ENCODE measurements at places on chromosomes 2 and 18.
A peak's percentile ranks its signal among the peaks of the same experiment; 100 is the strongest.

- DNase-seq: no peak
Measured at GRCh38 chr2:105388971-105389381, 9.9 kb downstream of the FHL2 start.

DNA sequence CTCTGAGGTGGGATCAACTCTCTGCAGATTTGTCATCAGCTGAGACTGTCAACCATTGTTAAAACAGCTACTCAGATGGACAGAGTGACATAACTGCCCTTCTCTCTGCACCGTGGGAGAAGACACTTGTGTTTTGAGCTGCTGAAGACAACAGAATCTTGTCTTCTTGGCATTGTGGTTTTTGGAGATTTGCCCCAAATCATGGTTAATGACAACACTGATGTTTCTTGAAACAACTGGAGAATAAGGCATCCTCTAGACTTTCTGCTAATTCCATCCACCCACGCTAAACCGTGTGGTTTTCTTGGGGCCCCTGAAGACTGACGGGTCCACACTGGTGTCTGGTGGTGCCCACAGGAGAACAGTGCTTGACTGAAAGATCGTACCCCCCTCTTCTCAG lies 39.5 kb downstream of the SH3BP4 start:
- DNase-seq: no peak

DNA sequence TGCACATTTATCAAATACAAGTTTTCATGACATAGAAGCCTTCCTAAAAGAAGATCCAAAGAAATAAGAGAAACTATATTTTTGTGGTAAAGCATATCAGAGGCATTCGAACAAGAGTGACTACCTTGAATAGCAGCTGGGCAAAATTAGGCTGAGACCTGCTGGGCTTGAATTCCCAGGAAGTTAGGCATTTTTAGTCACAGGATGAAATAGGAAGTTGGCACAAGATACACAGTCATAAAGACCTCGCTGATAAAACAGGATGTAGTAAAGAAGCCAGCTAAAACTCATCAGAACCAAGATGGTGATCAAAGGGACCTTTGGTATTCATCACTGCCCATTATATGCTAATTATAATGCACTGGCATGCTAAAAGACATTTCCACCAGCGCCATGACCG lies 1302.3 kb upstream of the NRXN1 start:
- no peak for DNase-seq

- DNase-seq: no peak
Measured at GRCh38 chr2:195782156-195782555, 125.1 kb downstream of the SLC39A10 start.

DNA sequence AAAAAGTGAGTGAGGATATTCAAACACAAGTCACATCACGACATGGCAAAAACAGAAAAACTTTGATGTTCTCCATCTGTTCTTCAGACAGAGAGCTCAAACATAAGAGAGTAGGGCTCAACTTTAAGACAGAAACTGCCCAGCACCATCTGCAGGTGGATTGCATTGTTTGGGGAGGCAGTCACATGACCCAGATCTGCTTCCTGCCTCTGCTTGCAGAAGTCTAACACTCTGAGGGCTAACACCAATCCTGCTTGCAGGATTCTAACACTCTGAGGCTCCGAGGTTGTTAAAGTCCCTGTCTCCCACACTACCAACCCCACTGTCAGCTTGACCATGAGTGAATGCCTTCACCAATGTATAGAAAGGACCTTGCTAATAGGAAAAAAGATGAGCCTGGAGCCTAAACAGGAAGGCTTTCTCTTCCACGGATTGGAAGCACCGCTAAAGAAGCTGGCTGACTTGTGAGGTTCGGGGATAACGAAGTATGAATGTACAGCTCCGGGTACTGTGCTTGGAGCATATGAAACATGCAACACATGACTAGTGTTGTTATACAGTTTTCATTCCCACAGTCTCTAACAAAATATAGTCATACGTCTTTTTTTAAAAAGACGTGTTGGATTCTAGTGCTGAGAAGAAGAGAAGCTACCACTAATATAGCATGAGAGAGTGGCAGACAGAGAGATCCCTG lies 176.6 kb upstream of the CREB1 start:
- DNase-seq: no peak

- no peak for DNase-seq
Measured at GRCh38 chr18:42931491-42931890, 184.0 kb downstream of the RIT2 start.

- no peak for DNase-seq
Measured at GRCh38 chr2:165149439-165149838, 54.4 kb downstream of the SCN3A start.

- DNase-seq: no peak
Measured at GRCh38 chr2:20525041-20526035, 78.5 kb downstream of the RHOB start.

GRCh38 chr2:197827618-197828017 lies 23.2 kb downstream of the PLCL1 start:
- DNase-seq: no peak

GRCh38 chr2:203535784-203536585 lies 884 bp upstream of the RAPH1 start:
- DNase-seq: no peak

GRCh38 chr2:85705680-85706039 lies 11.5 kb downstream of the GNLY start:
- no peak for DNase-seq

GRCh38 chr2:73069041-73069854 lies 2.3 kb downstream of the SFXN5 start:
- DNase-seq: no peak

GRCh38 chr2:179963626-179964025 lies 43.5 kb downstream of the CWC22 start:
- DNase-seq: no peak

GRCh38 chr2:217988014-217988839 lies 14.6 kb downstream of the TNS1 start:
- DNase-seq: peak; percentile 38

DNA sequence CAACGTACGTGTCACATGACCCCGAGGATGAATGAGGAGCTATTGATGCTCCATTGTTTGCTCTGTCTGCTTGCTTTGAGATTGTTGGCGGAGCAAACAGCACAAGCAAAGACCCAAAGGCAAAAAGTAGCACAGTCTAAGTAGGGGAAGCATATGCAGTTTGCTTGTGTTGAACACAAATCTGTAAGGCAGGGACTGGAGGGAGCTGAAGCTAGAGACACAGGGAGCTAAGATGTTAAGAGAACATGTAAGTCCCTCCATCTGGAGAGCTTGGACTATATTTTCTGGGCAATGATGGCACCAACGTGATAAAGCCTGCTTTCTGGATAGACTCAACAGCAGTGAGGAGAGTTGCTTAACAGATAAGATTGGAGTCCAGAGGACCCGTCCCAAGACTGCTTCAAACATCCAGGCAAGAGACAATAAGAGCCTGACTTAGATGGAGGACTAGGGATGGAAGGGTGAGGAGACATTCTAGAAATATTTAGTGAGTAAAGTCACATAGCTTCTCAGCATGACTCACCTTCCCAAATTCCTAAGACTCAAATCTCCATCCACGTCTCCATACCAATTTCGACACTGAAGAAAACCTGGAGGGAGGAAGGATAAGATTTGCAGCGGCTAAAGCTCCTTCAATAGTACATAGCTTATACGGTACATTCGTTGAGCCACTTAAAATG lies 88.1 kb upstream of the KLF7 start:
- no peak for DNase-seq

DNA sequence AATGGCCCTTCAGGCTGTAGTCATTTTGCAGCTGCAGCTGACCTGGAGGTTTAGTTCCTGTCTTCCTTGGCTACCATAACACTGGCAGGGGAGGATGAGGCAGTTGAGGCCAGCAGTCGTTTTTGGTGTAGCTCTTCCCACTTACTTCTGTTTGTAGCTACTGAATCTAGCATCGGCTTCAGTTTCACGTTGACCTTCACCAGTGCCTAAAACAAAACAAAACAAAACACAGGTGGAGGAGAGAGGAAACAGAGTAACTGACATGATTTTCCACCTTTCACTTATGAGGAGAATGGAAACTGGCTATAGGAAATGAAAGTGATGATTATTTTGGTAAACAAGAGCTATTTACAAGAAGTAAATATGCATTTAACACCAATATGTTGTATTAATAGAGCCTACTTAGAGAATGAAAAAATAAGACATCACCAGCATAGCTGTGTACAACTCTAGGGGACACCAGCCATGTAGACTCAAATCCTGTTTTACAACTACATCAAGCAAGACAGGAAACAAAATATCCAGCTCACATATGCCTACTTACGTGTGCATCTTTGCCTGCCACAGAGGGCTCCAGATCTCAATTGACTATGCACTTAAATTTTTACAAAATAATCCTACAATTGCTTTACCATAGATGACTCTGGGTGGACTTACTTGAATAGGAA lies 236.9 kb downstream of the AGPS start:
- no peak for DNase-seq

- no peak for DNase-seq
Measured at GRCh38 chr18:78595924-78596573, 383.6 kb upstream of the SALL3 start.
